ENCODE measurements at places on chromosomes 13 and 19.

- DNase-seq: peak; percentile 77
These were observed 69.2 kb upstream of the TM9SF2 start for GRCh38 chr13:99431927-99432608.

GRCh38 chr19:38081547-38082255 lies 142.3 kb downstream of the DPF1 start:
- no peak for DNase-seq

- no peak for DNase-seq
These were observed 6.1 kb upstream of the ERVV-1 start for GRCh38 chr19:53007606-53008005.

DNA sequence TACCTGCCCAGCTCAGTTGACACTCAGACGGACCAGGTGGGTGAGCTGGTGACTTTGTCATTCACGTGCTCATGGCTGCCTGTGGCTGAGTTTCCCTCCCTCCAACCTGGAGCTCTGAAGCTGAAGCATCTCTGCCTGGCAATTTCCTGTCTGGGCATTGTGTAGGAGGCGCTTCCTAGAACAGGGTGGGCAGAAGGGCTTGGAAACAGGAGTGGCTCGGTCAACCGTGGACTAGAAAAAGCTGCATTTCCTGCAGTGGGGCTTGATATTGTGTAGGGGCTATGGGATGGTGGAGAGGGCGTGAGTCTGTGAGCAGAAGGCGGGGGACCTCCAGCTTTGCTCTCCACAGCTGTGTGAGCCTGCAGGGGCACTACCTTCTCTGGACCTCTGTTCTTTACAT lies 278.3 kb downstream of the TEX29 start:
- DNase-seq: no peak

GRCh38 chr13:20389696-20390525 lies 135.7 kb downstream of the CRYL1 start:
- DNase-seq: no peak
